ENCODE measurements at places on chromosomes 6 and 20. TPM values are rescaled to one million over a fixed set of nuclear protein-coding genes. Genes with fewer than 3 reads are reported as not detected.

GRCh38 chr20:7993238-7993637 is 26.3 kb downstream of the TMX4 start:
- H3K4me3 ChIP-seq: no peak overlapping the region
- H3K27me3 ChIP-seq: no peaks in the 10 kb centered on the region
- no peak for DNase-seq

DNA sequence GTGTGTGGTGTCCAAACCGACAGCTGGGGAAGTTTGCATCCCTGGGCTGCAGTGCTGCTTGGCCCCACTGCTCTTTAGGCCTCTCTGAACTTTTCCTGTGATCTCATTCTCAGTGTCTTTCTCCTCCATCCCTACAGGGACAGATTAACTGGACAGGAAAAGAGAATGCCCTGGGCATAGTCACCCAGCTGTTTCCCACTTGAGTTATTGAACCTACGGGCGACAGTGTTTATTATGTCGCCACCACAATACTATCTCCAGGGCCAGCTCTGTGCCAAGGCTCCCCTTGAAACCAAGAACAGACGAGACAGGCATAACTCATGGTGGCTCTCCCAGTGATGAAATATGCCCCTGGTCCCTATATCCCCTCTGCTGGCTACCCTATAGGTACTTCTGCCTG is 147.8 kb upstream of the EPHA7 start:
- H3K36me3 ChIP-seq: no peaks in the 10 kb centered on the region
- H3K4me3 ChIP-seq: no peak overlapping the region
- H3K27me3 ChIP-seq: no peaks in the 10 kb centered on the region
- no peaks in the 10 kb centered on the region for H3K4me1 ChIP-seq

DNA sequence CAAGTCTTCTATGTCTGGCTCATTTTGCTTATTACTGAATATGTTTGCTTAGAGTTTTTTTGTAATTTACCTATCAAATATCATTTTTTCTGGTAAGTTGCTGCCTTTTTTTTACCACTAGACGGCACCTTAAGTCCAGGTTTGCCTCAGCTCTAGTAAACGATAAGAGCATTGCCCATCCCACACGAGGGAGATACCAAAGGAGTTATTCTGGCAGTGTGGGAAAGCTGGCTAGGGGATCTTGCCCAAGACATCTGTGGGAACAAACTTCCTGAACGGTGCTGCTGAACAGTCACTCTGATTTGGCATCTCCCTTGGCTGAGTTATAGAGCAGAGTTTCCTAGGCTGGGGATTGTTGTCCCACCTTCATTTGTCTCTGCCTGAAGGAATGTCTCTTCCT is 306.4 kb downstream of the COL12A1 start:
- DNase-seq: no peak
- no peaks in the 10 kb centered on the region for H3K27me3 ChIP-seq
- H3K27ac ChIP-seq: no peak overlapping the region
- no peaks in the 10 kb centered on the region for H3K36me3 ChIP-seq
- no peaks in the 10 kb centered on the region for H3K4me1 ChIP-seq

DNA sequence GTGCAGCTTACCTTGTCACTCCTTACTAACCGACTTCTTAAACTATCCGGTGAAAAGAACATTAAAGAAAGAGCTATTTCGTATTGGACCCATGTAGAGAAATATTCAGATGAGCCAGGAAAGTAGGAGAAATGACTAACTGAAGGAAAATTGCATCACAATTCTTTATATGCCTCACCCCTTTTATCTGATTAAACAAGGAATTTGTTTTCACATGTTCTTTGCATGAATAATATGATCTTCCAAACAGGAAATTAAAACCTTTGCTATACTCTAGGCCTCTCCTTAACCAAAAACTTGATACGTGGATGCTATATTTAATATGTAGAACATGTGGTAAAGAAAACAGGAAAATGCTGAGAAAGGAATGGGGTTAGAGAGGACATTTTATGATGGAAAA is 41.9 kb upstream of the LRRC1 start:
- no peak overlapping the region for H3K4me3 ChIP-seq
- H3K27me3 ChIP-seq: no peaks in the 10 kb centered on the region
- no peak for DNase-seq
- H3K27ac ChIP-seq: no peak overlapping the region
- H3K36me3 ChIP-seq: no peaks in the 10 kb centered on the region

MYLK2 gene
- polyA plus RNA-seq: not detected

DNA sequence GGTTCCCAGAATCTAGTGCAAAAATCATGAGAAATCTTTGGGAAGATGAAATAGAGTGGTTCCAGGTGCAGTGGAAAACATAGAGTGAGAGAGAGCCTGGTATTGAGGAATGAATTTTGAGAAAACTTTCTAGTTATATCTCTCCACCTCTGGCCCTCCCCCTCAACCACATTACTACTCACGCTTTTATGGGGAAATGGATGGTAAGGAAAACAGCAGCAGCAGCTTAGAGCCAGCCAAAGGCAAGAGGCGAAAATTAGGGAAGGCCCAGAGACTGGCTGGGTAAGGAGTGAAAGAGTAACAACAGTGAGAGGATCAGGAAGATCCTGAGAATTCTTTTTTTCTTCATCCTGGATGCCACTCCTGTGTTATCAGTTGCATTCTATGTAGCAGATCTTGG is 187.9 kb upstream of the ECI2 start:
- no peaks in the 10 kb centered on the region for H3K27me3 ChIP-seq
- H3K27ac ChIP-seq: no peak overlapping the region
- H3K4me3 ChIP-seq: no peak overlapping the region
- no peak for DNase-seq
- H3K4me1 ChIP-seq: no peaks in the 10 kb centered on the region

Data from CD8-positive, alpha-beta memory T cell (primary cell).